ENCODE measurements at places on chromosomes 5 and 9.

DNA sequence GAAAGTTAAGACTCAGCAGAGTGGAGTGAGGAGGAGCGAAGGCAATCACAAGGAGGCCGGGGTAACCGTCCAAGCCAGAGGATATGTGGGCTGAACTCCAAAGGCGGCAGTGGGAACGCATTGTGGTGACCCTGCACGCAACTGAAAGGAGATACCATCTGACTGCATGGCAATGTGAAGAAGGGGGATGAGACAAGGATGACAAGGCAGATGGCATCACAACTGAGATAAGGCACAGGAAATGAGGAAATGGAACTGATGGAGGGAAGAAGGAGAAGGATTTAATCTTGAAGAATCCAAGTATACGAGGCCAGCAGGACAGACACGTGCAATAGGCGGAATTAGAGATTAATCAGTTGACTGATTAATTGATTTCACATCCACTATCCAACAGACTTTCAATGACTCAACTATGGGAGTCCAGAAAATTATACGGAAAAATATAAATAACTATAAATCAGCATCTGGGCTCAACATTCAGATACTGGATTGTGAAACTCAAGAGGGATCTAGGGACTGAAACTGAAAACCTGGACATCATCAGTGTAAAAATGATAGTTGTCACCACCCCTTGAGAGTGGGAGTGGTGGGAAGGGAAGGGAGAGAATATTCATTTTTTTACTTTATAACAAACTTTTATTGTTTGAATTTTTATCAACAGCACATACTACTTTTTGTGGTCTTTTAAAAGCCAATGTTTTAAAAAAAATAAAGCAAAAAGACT, 86.1 kb downstream of the ARL15 start:
- no peak for DNase-seq

DNA sequence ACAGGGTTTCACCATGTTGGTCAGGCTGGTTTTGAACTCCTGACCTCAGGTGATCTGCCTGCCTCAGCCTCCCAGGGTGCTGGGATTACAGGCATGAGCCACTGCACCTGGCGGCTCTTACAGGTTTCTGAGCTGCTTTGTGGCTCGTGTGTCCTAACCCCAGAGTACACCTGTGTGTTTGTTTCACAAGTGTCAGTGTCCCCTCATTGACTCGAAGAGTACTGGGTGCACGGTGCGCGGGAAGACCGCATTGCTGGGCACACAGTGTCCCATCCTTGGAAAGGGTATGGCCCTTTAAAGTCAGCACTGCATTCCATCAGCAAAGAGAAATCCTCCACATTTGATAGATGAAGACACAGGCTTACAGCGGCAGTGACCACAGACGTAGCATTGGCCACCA, 23.8 kb downstream of the NDST1 start:
- no peak for DNase-seq

DNA sequence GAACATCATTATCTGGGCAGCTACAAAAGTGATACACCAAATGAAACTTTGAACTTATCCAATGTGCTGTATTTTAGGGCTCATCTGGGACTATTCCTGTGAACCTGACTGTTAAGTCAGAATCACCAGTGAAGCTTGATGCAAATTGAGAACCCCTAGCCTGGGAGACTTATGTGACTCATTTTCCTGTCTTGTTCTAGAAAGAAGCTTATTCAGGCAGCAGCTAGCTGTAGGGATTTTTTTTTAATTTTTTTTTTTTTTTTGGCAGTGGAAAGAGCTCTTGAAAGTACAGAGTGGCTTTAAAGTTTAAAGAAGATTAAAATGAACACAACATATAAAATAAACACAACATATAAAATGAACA, 81.1 kb upstream of the TNFAIP8 start:
- DNase-seq: peak; percentile 86

- DNase-seq: peak; percentile 63
These were observed 59.1 kb downstream of the FNBP1 start for GRCh38 chr9:129983891-129984290.

GRCh38 chr9:123020796-123021195, 12.7 kb upstream of the GPR21 start:
- DNase-seq: no peak

- DNase-seq: no peak
These were observed 226.8 kb downstream of the CETN3 start for GRCh38 chr5:90182726-90183125.

DNA sequence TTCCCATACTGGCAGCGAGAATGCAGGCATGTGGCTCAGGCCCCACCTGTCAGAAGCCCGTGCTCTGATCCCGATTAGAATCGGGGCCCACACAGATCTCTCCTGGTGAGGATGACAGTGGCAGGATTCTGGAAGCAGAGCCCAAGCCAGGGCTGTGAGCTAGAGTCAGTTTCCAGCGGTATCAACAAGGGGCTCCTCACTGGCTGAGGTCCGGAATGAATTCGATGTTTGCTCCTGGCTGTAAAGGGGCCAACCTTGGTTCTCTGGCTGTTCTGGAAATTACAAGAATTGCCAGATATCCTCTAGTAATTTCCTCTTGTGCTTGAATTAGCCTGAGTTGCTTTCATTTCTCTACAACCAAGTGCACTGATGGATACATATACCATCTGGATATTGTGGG, 129.1 kb upstream of the SPRY4 start:
- no peak for DNase-seq

DNA sequence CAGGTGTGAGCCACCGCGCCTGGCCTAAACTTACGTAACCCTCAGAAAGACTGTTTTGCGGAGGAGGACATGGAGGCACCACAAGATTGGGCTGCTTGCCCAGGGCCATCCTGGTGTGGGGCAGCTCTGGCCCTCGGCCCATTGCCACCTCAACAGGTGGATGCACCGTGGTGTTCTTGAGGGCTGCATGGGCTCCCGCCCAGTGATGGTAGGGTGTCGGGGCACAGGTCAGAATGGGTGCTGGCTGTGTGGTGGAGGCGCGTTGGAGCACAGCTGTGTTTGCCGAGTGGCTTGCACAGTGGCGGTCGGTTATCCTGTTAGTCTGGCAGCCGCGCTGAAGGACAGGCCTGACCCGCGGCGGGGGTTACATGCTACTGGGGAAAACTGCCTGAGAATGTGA, 196.9 kb downstream of the CACNA1B start:
- no peak for DNase-seq

DNA sequence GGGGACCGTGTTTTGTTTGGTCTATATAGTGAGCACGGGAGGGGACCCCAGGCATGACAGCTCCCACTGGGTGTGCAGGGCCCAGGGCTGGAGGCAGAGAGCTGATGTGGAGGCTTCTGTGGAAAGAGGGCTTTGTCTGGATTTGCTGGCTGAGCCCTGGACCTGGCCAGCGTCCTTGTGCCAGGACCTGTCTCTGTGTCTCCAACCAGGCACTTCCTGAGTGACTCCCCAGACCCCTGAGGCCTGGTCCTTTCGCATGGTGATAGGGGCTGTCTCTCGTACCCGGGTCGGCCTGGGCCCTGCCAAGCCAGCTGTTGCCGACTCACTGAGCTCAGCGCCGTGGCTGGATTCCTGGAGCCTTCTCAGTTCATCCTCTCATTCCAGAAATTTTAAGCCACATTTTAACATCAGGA, 77.6 kb downstream of the ADAMTS2 start:
- no peak for DNase-seq

DNA sequence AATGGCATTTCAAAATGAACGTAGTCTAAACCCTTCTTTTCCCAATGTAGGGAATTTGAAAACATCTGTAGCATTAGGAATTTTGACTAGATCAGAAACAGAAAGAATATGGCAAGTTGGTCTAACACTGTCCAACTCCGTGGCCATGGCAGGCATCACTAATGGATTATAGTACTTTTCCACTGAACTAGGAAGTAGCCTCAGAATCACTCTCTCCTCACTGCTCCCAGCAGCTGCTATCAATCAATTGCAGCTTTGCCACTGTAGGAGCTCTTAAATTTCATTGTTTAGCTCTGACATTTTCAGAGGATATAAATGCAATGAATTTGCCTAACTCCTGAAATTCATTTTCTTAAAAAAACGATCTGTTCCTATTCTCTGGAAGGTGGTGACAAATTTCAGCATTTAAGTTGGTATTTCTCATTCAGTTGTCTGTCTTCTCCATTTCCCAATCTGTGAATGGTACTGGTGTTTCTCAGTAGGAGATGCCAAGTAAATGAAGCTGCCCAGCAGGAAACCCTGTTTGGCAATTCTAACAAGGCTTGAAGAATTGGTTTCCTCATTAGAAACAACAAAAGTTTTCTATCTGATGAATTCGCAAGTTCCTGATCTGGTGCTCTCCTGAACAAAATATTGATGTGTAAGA, 64.7 kb downstream of the TLR4 start:
- DNase-seq: no peak

- DNase-seq: no peak
These were observed 19.7 kb downstream of the FBXW11 start for GRCh38 chr5:171986772-171987171.

GRCh38 chr9:86945728-86946200, 1.5 kb downstream of the GAS1 start:
- DNase-seq: peak; percentile 29

DNA sequence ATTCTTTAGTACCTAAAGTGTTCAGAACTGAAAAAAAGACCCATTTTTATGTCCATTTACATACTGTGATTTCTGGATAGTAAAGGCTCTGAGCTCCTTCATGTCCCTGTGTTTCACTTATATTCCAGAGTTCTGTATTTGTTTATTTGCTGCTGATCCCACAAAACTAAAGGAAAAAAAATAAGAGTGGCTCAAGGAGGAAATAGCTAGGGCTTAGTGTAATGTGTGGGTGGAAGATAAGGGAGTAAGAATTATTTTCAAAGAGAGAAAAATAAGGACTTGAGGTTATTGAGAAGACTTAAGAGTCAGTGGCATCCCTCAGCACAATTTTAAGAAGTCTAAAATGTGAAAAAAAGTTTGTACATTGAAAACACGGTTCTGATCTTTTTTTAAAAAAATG, 46.0 kb downstream of the ENTREP1 start:
- peak; percentile 33 for DNase-seq

GRCh38 chr5:93576994-93577853, 3.8 kb downstream of the NR2F1-AS1 start:
- no peak for DNase-seq

DNA sequence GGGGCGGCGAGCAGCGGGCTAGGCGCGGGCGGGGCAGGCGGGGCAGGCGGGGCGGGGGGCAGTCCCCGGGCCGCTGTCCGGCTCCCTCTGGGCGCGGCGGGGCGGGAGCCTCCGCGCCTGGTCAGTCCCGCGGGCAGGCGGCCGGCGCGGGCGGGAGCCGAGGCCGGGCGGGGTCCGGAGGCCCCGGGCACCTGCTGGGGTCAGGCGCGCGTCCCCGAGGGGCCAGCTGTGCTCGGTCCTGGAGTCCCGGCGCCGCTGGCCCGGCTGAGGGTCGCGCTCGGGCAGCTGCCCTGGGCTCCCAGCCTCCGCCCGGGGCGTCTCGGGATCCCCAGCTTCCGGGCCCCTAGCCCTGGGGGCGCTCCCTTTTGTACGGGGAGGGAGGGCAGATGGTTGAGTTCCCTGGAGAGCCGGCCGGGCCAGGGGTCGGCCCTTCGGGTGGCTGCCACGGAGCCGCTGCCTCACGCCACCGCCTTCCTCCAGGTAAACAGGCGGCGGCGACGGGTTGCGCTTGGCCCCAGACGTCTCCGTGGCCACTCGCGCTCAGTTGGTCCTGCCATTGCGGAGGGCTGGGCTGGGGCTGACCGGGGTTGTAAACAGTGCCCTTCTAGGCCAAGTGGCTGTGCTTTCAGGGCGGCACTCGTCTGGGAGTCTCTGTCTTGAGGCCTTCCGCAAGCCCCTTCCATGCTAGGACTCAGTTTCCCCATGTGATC, 473 bp downstream of the ZBTB34 start:
- DNase-seq: no peak

GRCh38 chr9:121331992-121332685, 37.9 kb downstream of the STOM start:
- DNase-seq: no peak

- DNase-seq: no peak
These were observed 6.6 kb downstream of the PTGES2 start for GRCh38 chr9:128120741-128121465.

DNA sequence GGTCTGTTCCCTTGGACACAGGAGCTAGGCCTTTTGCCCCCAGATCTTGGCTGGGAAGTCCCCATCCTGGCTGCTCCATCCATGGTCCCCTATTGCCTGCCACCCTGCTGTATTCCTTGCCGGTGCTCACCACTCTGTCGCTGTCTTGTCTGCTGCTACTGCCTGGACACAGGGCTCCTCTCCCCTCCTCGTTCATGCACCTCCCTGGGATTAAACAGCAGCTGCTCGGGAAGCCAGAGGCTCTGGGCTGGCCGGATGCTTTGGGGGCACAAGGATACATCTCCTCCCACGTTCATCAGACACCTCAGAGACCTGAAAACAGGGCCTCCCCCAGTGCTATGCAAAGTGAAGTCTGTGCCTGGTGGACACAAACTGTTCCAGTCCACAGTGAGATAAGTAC, 110.4 kb downstream of the ZNF354C start:
- no peak for DNase-seq

DNA sequence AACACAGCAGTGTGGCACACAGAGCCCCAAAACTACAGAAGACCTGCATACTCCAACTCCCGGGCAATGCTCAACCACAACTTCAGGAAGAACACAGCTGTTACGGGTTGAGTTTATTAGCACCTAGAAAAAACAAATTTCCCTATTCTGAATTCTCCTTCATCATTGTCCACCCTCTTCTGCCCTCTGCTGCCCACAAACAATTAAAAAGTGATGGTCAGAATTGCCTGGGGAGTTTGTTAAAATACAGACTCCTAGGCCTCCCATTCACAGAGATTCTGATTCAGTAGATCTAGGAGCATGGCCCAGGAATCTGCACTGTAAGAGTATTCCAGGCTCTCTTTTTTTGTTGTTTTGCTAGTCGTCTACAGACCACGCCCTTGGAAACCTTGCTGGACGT, 310.6 kb downstream of the NDUFS4 start:
- no peak for DNase-seq

GRCh38 chr5:153827397-153827796, 211.3 kb downstream of the FAM114A2 start:
- no peak for DNase-seq

DNA sequence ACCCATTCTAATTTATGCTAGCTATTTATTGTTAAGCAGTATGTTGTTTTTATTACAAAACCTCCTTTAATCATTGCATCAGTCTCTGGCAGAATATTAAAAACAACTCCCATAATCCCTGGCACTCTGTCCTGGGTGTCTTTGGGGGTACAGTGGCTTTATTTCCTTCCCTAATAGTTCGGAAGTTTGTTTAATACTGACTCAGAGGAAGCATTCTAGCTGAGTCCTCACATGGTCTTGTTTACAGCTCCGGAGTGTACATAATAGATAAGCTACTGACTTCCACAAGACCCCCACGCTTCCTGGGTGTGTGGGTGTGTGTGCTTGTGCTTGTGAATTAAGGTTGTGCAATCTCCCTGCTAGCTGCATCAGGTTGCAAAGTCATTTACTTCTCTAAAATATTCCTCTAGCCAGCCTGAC, 149.8 kb upstream of the CDKN2B start:
- DNase-seq: peak; percentile 57
